Nasal cavity respiratory epithelium epithelial cell of viscerocranial mucosa (primary cell): ENCODE measurements at places on chromosomes 6 and 20. TPM values are rescaled to one million over a fixed set of nuclear protein-coding genes. Genes with fewer than 3 reads are reported as not detected.

AVP gene
- total RNA-seq: not detected in 2 replicates

RAET1L gene
- total RNA-seq: 5.1 and 9.3 TPM in 2 replicates

HLA-DQA2 gene
- not detected in 2 replicates for total RNA-seq

CTAGE9 gene
- not detected in 2 replicates for total RNA-seq

SLC25A27 gene
- total RNA-seq: 5.1 and 11.7 TPM in 2 replicates

FRK gene
- 1.0 and 7.9 TPM in 2 replicates for total RNA-seq

MACROD2 gene
- total RNA-seq: 1.4 and 4.3 TPM in 2 replicates

TCEA2 gene
- 4.1 and 12.2 TPM in 2 replicates for total RNA-seq

HLA-DRB5 gene
- total RNA-seq: not detected in 2 replicates

TGM3 gene
- total RNA-seq: 16.7 TPM in 1 of 2 replicates, not detected in the other

LINC00237 gene
- not detected in 2 replicates for total RNA-seq

MLN gene
- not detected in 2 replicates for total RNA-seq

MCHR2 gene
- total RNA-seq: not detected in 2 replicates

GABRR1 gene
- total RNA-seq: not detected in 2 replicates

C20orf202 gene
- under 0.01 and 0.07 TPM in 2 replicates for total RNA-seq

TRDN gene
- not detected in 2 replicates for total RNA-seq

EDEM2 gene
- 51.0 and 74.8 TPM in 2 replicates for total RNA-seq

FITM2 gene
- total RNA-seq: 6.8 and 7.5 TPM in 2 replicates

RAB44 gene
- total RNA-seq: under 0.01 and 0.07 TPM in 2 replicates
